Aorta (tissue), 5 donors: ENCODE measurements at places on chromosomes 5 and 9. TPM values are rescaled to one million over a fixed set of nuclear protein-coding genes. Genes with fewer than 3 reads are reported as not detected.

GRCh38 chr5:55591686-55592085 is 56.9 kb upstream of the PLPP1 start:
- H3K27me3 ChIP-seq = no peaks in the 10 kb centered on the region
- no peaks in the 10 kb centered on the region for H3K36me3 ChIP-seq
- H3K4me3 ChIP-seq = no peak overlapping the region
- DNase-seq = no peak
- H3K4me1 ChIP-seq = no peaks in the 10 kb centered on the region
- no peak overlapping the region for H3K27ac ChIP-seq

- no peak overlapping the region for H3K27ac ChIP-seq
- no peaks in the 10 kb centered on the region for H3K27me3 ChIP-seq
- H3K4me3 ChIP-seq = no peak overlapping the region
- no peak for DNase-seq
These were observed 439.9 kb downstream of the BRINP1 start for GRCh38 chr9:118929287-118929686.

DNA sequence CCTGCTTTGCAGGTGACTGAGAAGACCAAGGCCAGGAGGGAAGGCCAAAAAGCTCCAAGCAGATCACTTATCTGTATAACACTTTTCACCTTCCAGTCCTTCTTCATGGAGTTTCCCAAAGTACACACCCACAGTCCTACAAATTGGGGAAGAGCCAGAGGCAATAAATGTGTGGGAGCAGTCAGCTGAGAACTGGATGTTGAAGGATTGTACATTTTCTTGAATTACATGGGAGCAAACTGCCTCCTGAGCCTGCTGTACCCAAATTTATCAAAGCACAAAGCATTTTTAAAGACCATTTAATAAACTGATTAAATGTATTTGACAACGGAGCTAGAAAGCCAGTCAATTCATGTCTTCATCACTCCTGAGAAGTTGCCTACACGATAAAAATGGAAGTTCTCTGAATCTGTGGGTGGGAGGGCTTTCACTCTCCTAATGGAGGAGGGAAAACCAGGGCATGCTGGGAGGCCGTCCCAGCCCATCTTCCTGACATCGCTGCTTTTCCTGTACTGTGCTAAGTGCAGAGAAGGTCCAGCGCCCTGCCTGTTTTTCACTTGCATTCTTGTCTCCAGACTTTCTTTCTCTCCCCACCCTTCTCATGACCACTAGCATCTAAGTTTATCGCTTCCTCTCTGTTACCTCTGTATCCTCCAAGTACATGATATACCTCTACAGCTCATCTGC is 79.0 kb downstream of the KCNIP1 start:
- H3K4me1 ChIP-seq = no peaks in the 10 kb centered on the region
- H3K4me3 ChIP-seq = no peak overlapping the region
- DNase-seq = no peak
- no peak overlapping the region for H3K27ac ChIP-seq
- no peaks in the 10 kb centered on the region for H3K36me3 ChIP-seq
- no peaks in the 10 kb centered on the region for H3K27me3 ChIP-seq

DNA sequence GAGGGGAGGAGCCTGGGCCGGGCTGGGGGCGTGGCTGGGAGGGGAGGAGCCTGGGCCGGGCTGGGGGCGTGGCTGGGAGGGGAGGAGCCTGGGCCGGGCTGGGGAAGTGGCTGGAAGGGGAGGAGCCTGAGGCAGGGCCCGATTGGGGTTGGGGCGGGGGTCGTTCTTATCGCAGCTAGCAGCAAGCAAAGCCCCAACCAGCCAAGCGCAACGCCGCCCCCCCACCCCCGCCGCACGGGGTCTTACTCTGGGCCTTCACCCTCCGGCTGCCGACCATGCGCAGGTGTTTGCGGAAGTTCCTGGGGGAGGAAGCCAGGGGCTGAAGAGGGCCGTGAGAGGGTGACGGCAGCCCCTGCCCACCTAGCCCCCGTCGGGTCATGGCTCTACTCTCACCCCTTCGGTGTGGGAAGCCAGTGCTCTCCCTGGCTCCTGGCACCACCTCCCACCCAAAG is 5.0 kb downstream of the NSMF start:
- no peak overlapping the region for H3K27ac ChIP-seq
- no peak overlapping the region for H3K4me3 ChIP-seq
- H3K36me3 ChIP-seq = peaks cover 1% of the 10 kb centered on the region
- no peaks in the 10 kb centered on the region for H3K27me3 ChIP-seq

GRCh38 chr9:38467404-38467803 is 43.1 kb upstream of the IGFBPL1 start:
- no peaks in the 10 kb centered on the region for H3K4me1 ChIP-seq
- DNase-seq = no peak
- no peak overlapping the region for H3K27ac ChIP-seq
- H3K4me3 ChIP-seq = no peak overlapping the region
- H3K27me3 ChIP-seq = no peaks in the 10 kb centered on the region
- peaks cover 2% of the 10 kb centered on the region for H3K36me3 ChIP-seq

Gene TPPP
- 5.6 TPM for total RNA-seq
